Left renal cortex interstitium (tissue), 4 donors: ENCODE measurements at places on chromosomes 7 and 10.

DNA sequence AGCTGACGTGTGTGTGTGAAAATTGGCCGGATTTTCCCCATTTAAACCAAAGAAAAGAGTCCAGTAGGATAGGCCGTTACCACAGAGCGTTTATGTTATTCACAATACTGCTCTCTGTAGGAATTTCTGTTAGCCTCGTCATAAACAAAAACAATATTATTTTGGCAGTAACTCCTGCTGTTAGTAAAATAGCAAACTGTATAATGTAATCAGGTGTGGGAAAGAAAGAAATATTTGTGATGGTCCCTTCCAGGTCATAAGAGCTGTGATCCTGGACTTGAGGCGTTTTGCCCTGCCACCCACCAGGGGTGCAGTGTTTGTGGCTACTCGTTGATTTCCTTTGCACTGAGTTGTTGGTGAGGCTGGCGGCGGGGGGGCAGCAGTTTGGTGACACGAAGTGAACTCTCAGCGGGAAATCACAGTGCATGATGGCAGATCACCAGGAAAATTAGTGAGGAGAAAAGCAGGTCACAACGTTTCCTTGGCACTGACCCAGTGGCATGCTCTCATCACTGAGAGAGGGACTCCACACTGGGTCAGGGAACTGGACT is 2.8 kb downstream of the EEPD1 start:
- DNase-seq, result no peak

DNA sequence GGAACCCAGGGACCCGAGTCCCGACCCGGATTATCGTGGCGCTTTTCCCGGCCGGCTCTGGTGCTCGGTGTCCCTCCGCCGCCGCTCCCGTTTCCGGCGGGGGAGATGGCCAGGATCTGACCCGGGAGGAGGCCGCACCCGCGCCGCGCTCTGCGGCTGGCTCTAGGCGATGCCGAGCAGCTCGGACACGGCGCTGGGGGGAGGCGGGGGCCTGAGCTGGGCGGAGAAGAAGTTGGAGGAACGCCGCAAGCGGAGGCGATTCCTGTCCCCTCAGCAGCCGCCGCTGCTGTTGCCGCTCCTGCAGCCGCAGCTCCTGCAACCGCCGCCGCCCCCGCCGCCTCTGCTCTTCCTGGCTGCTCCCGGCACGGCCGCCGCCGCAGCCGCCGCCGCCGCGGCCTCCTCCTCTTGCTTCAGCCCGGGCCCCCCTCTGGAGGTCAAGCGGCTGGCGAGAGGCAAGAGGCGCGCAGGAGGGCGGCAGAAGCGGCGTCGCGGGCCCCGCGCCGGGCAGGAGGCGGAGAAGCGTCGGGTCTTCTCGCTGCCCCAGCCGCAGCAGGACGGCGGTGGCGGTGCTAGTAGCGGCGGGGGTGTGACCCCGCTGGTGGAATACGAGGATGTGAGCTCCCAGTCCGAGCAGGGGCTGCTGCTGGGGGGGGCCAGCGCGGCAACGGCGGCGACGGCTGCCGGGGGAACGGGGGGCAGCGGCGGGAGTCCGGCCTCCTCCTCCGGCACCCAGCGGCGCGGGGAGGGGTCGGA is 593 bp downstream of the CDK13 start:
- DNase-seq, result no peak

GRCh38 chr10:128167926-128168520 is 41.8 kb upstream of the MKI67 start:
- no peak for DNase-seq

DNA sequence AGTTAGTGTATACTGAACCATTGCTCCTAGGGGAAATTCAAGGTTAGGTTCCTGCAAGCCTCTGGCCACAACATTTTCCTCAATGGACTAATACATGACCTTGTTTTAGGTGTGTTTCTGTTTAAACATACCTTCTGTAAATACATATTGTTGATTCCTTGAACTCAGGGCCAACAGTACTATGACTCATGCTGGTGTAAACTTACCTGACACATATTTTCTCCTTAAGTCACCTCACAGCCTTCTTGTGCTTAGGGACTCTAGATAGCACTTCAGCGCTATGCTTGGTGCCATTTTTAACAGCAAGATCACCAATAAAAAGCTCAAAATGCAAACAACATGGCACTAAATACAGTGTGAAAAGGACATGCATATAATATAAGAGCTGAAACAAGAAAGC is 176.4 kb downstream of the TAX1BP1 start:
- no peak for DNase-seq

DNA sequence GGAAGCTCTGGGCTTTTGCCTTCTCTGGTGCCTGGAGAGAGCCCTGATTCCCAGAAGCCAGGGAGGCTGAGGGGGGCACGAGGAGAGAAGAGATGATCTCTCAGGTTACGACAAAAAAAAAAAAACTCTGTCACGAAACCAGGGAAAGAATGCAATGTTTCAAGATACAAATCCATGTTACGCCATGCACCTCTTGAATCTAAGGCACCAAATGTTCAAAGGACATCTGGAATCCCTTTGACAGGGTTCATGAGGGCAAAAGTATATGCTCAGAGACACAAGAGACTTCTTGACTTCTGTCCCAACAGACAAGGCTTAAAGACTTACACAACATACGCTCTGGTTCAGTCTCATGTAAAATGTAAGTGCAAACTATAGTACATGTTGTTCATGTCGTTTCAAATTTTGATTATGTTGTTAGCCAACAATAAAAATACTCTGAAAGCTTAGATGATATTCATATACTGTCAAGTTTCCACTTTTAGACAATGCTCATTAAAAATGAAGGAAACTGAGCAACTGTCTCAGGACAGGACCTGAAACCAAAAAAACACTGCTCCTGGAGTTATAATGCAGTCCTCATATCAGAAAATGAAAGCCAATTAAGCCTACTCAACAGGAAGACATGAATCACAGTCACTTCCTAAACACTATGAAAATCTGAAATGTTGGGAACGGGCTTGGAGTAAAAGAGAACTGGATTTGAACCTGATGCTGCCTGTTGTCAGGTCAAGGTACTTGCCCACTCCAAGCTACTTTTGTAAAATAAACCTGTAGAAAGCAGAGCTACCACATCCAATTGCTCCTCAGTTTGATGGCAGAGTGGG is 72.3 kb downstream of the CHCHD3 start:
- DNase-seq, result no peak

DNA sequence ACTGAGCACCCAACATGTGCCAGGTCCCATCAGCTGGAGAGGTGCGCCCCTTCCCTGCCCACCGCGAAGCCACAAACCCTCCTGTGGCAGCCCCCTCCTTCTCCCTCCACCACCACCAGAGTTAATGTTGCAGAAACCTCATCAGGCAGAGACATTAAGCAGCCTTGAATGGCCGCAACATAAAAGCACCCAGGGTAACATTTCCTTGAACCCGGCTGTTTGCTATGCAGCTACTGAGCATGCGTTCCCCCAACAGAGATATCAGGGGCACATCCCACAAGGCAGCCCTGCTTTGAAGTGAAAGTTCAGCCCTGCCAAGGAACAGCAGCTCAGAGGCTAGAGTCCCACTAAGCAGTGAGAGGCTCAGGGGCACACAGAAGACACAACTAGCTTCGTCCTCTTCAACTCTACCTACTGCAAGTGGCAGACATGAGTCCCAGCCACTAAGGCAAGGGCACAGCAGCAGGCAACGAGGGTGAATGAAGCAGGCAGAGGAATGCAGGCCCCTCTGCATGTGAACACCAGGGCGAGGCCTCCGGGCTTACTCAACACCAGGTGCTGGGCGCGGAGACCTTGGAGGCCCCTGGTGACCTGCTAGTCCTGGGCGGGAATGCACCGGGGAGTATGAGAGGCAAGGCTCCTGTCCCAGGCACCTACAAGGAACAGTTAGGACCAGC is 107.4 kb downstream of the SLIT1 start:
- no peak for DNase-seq

GRCh38 chr7:5489991-5490536 is 66.4 kb upstream of the TNRC18 start:
- DNase-seq, result no peak

DNA sequence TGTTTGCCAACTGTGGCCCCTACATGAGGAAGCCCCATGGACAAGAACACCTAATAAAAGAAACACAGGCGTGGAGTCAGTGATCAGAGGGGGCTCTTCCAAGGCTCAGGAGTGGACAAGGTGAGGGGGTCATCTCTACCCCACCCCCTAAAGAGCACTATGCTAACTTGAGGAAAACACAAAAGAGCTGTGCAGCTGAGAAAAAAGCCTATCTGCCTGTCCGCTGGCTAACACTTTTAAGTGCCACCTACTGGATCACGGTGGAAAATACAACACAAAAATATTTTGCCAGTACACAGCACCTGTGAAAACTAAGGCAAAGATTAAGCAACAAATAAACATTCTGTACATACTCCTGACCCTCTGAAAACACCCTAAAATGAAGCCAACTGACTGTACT is 53.1 kb upstream of the COBL start:
- no peak for DNase-seq

- no peak for DNase-seq
These were observed 8.7 kb upstream of the LIPM start for GRCh38 chr10:88793712-88794299.

DNA sequence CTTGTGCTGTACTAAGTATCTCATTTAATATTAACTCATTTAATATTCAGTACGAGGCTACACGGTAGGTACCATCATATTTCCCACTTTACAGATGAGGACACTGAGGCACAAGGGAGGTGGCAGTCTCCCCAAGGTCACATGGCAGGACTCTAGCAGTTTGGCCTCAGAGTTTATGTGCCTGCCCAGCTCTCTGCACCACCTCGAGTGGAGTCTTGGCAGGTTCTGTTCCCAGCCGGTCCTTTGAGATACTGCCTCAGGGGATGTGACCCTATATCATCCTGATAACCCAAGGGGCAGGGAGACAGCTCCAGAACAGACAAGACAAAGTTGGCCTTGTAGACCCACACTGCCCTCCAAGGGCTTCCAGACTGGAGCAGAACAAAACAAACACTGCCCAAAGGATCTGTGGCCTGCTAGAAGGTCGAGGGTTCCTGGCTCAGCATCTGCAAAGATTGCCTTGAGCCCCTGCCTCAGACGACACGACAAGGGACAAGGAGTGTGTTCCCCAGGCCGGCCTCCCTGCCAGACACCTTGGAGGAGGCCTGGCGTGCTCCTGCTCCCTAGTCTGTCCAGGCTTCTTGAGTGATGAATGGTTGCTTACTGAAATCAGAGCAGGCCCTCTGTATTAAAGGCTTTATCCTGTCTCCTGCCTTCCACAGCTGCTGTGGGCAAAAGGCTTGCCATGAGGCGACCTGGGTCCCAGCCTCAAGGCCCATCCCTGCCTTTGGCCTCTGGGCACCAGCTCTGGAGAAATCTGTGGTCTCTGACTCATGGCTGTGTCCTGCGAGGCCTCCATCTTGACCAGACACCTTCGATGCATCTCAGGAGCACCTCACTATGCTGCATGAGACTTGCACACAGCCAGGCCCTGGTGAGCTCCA is 3.9 kb upstream of the PWWP2B start:
- DNase-seq, result no peak

DNA sequence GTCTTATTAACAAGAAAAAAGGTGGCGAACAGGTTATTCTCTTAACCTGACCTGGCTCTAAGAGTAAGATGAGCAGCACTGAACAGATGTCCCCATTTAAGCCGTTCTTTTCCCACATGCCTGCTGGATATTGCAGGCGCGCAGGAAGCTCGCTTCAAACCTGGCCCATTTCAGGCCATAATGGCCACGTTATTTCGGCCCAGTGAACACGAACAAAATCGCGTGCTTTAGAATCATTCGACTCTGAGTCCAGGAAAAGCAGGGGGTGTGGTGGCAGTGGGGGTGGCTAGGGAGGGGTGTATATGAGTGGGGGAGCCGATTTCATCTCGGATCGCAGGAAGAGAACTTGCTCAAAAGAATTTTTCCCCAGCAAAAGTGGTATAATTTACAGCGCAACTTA is 6.6 kb upstream of the SP8 start:
- DNase-seq, result no peak
